ENCODE measurements at places on chromosomes 5 and 9.

- no peak for DNase-seq
These were observed 964.5 kb upstream of the DMAC1 start for GRCh38 chr9:8764051-8764450.

DNA sequence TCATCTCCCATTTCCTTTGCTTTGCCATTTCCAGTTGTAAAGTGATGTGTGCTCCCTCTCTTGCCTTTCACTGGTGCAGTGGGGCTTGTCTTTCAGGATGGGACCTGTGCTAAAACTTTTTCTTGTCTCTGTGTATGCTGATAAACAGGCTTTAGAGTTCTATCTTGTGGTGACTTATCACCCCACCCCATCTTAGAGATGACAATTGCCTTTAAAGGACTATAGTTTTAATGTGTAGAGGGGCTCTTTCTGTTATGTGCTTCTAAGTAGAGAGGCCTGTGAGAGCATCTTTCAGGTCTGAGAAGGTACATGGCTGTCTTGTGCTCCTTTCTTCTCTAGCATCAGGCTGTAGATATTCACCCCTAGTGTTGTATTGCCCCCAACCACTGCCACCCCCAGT lies 21.9 kb downstream of the MAN2A1 start:
- DNase-seq = no peak

GRCh38 chr9:128107468-128108268 lies 19.9 kb downstream of the PTGES2 start:
- DNase-seq = no peak

DNA sequence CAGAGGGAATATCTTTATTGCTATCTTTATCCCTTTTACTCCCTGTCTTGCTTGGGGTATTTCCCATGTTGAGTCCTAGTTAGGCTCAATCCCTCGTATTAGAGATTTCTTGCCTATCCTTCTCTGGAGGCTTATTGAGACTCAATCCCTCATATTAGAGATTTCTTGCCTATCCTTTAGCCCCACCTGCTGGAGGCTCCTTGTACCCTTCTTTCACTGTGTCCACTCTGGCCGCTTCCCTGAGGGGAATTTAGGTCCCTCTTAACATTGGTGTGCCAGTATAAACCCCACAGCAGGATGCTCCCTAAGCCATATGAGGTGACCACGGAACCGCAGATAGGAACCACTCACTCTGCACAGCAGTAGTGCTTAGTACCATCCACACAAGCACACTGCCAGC lies 110.7 kb upstream of the MAMDC2 start:
- DNase-seq = no peak

GRCh38 chr5:74408150-74409043 lies 232.1 kb downstream of the ENC1 start:
- no peak for DNase-seq

GRCh38 chr5:175261037-175261436 lies 182.9 kb downstream of the DRD1 start:
- DNase-seq = no peak
